Ureter (tissue), 1 donor: ENCODE measurements at places on chromosomes 6 and 20. TPM values are rescaled to one million over a fixed set of nuclear protein-coding genes. Genes with fewer than 3 reads are reported as not detected.

DNA sequence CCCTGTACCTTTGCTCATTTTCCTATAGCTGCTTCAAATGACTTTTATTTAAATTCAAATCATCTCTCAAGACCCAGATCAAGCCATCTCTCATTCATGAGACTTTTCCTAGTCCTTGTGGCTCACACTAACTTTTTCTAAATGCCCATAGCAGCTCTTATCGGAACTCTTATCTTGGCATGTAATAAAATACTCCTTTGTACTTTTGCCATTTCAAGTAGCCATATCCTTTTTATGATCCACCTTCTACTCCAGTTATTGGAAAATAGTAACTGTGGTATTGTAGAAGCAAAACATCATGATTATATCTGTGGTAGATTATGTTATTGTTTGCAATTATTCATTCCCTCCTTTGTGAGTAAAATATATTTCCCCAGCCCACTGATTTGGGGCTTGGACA lies 37.6 kb upstream of the FILIP1 start:
- no peak for DNase-seq

- no peak for DNase-seq
These were observed 50.0 kb downstream of the TAF4 start for GRCh38 chr20:62015540-62016288.

Gene CCR6
- total RNA-seq, result not detected

- DNase-seq, result no peak
These were observed 71.2 kb downstream of the LY86 start for GRCh38 chr6:6659600-6660327.

Gene GINS1
- total RNA-seq, result 3.8 TPM

GRCh38 chr6:112691289-112691688 lies 344.2 kb downstream of the RFPL4B start:
- DNase-seq, result no peak

- DNase-seq, result no peak
These were observed 300.5 kb upstream of the SUPT3H start for GRCh38 chr6:45678285-45678607.

DNA sequence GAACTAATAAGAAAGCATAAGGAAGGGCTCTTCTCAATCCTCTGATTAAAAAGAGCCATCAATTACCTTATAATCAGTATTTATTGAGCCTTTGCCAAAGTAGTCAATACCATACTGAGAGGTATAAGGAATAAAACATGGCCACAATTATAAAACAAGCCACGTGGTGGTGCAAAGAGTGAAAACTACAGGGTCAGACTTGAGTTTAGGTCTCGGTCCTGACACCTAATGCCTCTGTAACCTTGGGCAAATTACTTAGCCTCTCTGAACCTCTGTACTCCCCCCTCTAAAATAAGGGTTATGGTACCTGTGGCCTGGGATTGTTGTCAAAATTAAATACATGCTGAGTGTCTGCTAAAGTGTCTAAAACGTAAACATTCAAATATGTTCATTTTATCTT lies 11.8 kb downstream of the TRIM10 start:
- DNase-seq, result no peak

DNA sequence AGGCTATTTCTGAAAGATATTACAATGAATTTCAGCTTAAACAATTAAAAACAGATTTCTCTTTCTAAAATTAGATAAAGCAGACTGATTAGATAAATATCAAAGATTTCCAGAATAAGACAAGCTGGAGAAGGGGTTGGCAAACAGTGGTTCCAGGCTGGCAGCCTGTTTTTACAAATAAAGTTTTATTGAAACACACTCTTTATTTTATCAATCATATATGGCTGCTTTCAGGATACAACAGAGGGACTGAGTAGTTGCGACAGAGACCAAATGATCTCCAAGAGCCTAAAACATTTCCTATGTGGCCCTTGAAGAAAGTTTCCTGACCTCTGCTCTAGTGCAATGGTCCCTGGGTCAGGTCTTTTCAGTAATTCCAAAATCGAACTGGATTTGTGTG lies 65.6 kb upstream of the IYD start:
- DNase-seq, result no peak

GRCh38 chr6:152300517-152300916 lies 336.6 kb downstream of the SYNE1 start:
- no peak for DNase-seq

- no peak for DNase-seq
These were observed 1387.0 kb upstream of the ADGRB3 start for GRCh38 chr6:67248077-67248476.

Gene SOBP
- total RNA-seq, result 12.6 TPM
